ENCODE measurements at places on chromosomes 1 and 21. TPM values are rescaled to one million over a fixed set of nuclear protein-coding genes. Genes with fewer than 3 reads are reported as not detected.

- H3K36me3 ChIP-seq: no peaks in the 10 kb centered on the region
- H3K27ac ChIP-seq: no peak overlapping the region
- H3K27me3 ChIP-seq: no peaks in the 10 kb centered on the region
Observed at GRCh38 chr1:67551375-67551774, 121.2 kb upstream of the SERBP1 start.

- H3K36me3 ChIP-seq: peaks cover 11% of the 10 kb centered on the region
- H3K27ac ChIP-seq: no peak overlapping the region
- peaks cover 21% of the 10 kb centered on the region for H3K4me1 ChIP-seq
Observed at GRCh38 chr1:161954466-161954865, 69.2 kb downstream of the OLFML2B start.

DNA sequence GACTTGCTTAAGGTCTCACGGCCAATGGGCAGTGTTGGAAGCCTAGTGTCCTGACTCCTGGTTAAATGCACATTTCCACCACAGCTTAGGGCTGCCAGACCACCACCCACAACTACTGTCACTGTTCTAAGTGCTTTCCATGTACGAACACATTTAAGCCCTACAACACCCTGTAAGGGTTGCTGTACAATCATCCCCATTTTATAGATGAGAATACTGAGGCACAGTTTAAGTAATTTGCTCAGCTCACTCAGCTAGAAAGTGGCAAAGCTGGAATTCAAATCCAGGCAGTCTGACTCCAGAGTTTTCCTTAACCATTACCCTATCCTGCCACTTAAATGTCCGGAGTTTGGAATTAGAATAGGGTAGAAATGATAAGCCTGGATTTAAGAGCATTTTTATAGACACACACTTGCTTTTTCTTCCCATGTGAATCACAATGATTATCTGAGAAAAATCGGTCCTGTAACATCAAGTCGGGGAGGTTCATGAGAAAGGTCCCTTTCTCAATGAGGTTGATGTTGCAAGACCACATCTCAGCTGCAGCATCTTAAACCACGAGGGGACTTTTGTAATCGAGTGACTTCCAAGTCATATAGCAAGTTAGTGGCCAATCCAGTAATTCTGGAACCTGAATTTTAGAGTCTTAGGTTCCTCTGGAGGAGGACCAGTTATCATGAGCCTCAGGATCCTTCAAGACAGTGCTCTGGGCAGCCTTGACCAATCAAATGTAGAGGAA, 8.6 kb downstream of the E2F2 start:
- H3K36me3 ChIP-seq: peaks cover 26% of the 10 kb centered on the region
- peaks cover 59% of the 10 kb centered on the region for H3K4me1 ChIP-seq
- no peak overlapping the region for H3K4me3 ChIP-seq
- H3K27me3 ChIP-seq: no peaks in the 10 kb centered on the region
- peak overlapping the region; percentile 99 for H3K27ac ChIP-seq

GRCh38 chr1:38576241-38576640, 283.3 kb downstream of the RRAGC start:
- H3K27ac ChIP-seq: no peak overlapping the region
- no peak overlapping the region for H3K4me3 ChIP-seq
- H3K27me3 ChIP-seq: peaks cover 31% of the 10 kb centered on the region
- no peaks in the 10 kb centered on the region for H3K36me3 ChIP-seq
- DNase-seq: no peak

- no peaks in the 10 kb centered on the region for H3K36me3 ChIP-seq
- DNase-seq: no peak
- no peak overlapping the region for H3K27ac ChIP-seq
- no peak overlapping the region for H3K4me3 ChIP-seq
Observed at GRCh38 chr1:227411066-227411465, 92.8 kb upstream of the CDC42BPA start.

Gene EGLN1
- 23.1 TPM for polyA plus RNA-seq

Gene TMEM183A
- polyA plus RNA-seq: 70.0 TPM
